M059J (cell line): ENCODE measurements at places on chromosomes 2 and 18. TPM values are rescaled to one million over a fixed set of nuclear protein-coding genes. Genes with fewer than 3 reads are reported as not detected.

- DNase-seq, result peak; percentile 86
Observed at GRCh38 chr2:179268277-179268925, 3.8 kb upstream of the SESTD1 start.

DNA sequence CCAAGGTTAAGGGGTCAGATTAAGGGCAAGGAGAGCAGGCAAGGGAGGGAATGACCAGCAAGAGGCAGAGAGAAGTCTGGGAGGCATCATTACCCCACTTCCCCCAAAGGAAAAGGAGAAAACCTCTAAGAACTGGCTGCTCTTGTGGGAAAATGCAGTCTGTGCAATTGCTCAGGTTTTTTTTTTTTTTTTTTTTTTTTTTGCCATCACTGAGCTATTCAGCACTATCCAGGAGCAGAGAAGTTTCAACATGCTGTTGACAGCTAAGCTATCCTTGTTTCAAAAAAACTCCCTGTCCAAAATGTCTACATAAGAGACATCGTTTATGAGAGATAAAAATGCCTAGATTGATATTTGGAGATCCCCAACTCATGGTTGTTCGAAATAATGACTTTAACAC is 345.4 kb downstream of the TDRD15 start:
- no peak for DNase-seq

DNA sequence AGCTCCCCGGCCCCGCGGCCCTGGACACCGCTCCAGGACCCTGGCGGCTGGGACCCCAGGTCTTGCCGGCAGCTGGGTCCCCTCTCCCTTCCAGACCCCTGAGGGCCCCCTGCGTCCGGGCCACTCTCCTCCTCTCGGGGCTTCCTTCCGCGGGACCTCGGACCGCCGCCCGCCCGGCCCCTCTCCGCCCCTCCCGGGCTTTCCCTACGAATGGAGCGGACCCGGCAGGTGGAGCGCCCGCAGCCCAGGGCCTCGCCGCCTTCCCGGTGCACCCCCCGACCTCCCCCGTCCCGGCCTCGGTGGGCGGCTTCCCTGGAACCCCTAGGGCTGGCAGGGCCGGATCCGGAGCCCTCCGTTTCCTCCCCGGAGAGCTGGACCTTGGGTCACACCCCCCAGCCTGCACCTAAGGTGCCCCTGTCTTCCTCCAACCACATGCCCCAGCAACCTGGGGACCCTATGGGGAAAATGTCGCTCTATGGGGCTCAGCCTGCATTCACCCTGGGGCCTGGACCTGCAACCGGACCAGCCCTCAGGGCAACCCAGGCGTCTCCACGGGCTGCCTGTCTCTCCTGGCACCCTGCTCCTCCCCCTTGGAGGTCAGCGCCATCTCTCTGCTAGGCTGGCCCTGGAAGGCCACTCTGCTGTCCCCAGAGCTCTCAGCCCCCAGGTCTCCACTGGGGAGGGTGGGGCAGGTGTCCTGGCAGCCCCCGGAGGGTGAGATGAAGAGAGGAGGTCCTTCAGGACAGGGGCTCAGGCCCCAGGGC is 730 bp downstream of the B3GNT7 start:
- DNase-seq, result no peak

Gene CARF
- total RNA-seq, result 1.3 and 3.0 TPM in 2 replicates

Gene C1D
- total RNA-seq, result 49.3 and 62.1 TPM in 2 replicates

Gene ZNF892
- 1.6 and 2.7 TPM in 2 replicates for total RNA-seq
